ENCODE measurements at places on chromosomes 5 and 9. TPM values are rescaled to one million over a fixed set of nuclear protein-coding genes. Genes with fewer than 3 reads are reported as not detected.

DNA sequence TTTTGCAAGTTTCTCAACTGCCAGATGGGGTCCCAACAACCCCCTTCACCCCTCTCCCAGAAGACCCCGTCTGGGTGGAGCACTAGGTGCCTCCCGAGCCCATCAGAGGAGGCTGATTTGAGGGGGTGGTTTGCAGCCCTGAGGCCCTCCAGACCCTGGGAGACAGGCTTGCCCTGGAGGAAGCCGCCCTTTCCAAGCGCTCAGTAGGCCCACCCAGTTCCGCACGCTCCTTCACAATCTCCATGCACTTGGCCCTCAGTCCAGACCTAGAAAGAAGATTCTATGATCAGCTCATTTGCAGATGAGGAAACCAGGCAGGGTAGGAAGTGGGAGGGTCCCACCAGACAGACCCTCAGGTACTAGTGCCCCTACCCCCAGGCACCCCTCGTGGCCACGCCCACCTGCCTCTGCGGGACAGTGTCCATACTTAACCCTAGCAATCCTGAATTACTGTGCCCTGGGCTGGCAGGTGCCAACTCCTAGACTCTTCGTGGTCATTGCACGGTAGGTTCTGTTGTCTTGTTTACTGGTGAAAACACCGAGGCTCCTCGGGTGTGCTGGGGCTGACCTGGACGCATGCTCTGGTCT, 22.3 kb downstream of the OR2V1 start:
- no peak overlapping the region for H3K4me3 ChIP-seq
- DNase-seq, result no peak
- H3K27me3 ChIP-seq, result peaks cover 21% of the 10 kb centered on the region
- no peaks in the 10 kb centered on the region for H3K36me3 ChIP-seq

DNA sequence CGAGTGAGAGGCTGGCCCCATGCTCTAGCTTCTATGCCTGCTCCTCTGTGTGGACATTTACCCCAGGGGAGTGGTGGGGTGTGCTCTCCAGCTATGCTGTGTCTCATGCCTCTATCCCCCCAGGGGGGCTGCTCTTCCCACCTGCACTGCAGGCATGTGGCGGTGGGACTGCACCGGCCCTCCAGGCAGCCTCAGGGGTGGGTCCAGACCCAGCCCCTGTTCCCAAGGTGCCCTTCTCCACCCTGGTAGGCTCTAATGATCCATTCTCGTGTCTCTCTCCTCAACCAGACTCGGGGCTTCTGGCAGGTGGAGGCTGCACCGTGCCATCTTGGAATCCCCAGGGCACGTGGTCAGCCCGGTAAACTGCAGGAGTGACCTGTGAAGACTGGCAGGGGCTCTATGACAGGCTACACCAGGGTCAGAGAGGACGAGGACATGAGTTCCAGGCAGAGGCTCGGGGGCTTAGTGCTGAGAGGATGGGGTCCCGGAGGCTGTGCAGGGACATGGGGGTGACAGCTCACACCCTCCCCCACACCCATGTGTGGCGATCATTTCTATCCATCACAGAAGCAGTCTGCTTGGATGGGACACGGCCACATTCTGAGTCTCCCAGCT, 22.7 kb upstream of the COL5A1 start:
- DNase-seq, result no peak
- no peak overlapping the region for H3K27ac ChIP-seq
- no peaks in the 10 kb centered on the region for H3K27me3 ChIP-seq
- H3K36me3 ChIP-seq, result no peaks in the 10 kb centered on the region
- H3K4me1 ChIP-seq, result peaks cover under 1% of the 10 kb centered on the region

GRCh38 chr5:84287951-84288350, 96.7 kb downstream of the EDIL3 start:
- no peak overlapping the region for H3K4me3 ChIP-seq
- H3K27me3 ChIP-seq, result no peaks in the 10 kb centered on the region
- H3K4me1 ChIP-seq, result peaks cover 45% of the 10 kb centered on the region
- H3K27ac ChIP-seq, result peak overlapping the region; percentile 79

DNA sequence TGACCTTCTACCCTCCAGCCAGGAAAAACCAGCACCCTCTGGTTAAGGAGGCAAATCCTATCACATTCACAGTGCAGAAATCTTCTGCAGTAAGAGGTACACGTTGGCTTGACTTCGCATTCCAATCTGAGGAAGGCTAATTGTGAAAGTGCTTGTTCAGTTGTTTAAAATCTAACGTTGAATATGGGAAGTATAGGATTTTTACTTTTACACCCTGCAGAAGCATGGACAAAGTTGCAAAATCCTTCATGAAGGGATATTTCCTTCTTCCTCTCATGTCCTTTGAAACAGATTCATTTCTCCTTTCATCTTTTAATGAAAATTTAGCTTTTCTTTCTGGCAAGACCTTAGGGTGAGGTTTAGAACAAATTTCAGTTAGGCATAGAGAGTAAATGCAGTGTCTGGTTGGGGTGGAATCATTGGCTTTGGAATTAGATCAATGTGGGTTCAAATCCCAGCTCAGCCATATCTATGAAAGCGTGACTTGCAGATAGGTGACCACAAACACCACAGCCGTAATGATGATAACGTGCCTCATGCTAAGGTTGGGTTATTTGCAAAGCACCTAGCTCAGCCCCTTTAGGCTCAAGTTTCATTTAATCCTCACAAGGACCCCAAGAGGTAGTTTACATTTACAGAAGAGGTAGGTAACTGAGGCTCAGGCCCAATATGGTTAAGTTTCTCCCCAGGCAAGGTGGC, 42.2 kb upstream of the C5orf58 start:
- no peaks in the 10 kb centered on the region for H3K4me1 ChIP-seq
- DNase-seq, result no peak
- no peaks in the 10 kb centered on the region for H3K36me3 ChIP-seq
- no peak overlapping the region for H3K27ac ChIP-seq
- H3K4me3 ChIP-seq, result no peak overlapping the region

DNA sequence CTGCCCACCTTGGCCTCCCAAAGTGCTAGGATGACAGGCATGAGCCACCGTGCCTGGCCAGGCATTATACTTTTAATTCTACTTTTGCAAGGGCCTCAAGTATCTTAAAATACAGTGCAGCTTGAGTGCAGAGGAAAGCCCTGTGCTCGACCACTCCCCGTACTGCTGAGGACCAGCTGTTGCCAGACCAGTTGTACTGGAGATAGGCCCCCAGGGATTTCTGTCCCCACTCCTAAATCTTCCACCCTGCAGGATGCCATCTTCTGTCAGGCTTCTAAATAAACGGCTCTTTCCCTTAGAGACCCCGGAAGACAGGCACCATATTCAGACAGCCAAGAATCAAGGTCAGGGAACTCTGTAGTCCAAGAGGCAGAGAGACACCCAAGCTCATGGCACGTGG, 16.6 kb upstream of the PSMD5 start:
- H3K27ac ChIP-seq, result no peak overlapping the region
- H3K27me3 ChIP-seq, result no peaks in the 10 kb centered on the region
- peaks cover 88% of the 10 kb centered on the region for H3K36me3 ChIP-seq
- DNase-seq, result no peak
- no peaks in the 10 kb centered on the region for H3K4me1 ChIP-seq
- no peak overlapping the region for H3K4me3 ChIP-seq

DNA sequence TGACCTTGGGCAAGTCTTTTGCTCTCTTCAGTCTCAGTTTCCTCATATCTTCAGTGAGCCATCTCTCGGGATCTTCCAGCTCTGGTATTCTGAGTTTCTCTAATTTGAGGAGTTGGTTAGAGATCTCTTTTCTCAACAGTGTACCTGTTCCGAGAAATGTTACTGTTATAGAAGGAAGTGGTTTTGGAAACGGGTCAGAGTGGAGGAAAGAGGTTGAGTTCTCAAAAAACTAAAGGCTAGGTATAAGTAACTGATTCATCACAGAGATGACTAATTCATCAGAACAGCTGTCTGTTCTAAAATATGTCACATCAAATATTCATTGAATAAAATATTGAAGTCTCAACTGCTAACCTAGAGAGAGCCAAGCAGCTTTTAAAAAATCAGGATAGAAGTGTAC, 106.6 kb downstream of the PALM2AKAP2 start:
- no peak for DNase-seq
- peak overlapping the region; percentile 82 for H3K27ac ChIP-seq
- no peaks in the 10 kb centered on the region for H3K27me3 ChIP-seq
- H3K4me1 ChIP-seq, result peaks cover 29% of the 10 kb centered on the region
- no peak overlapping the region for H3K4me3 ChIP-seq
- peaks cover 8% of the 10 kb centered on the region for H3K36me3 ChIP-seq

- DNase-seq, result no peak
- H3K4me1 ChIP-seq, result no peaks in the 10 kb centered on the region
- no peak overlapping the region for H3K27ac ChIP-seq
- no peak overlapping the region for H3K4me3 ChIP-seq
Observed at GRCh38 chr9:33731142-33731541, 64.2 kb upstream of the PRSS3 start.

- H3K4me3 ChIP-seq, result no peak overlapping the region
- H3K27ac ChIP-seq, result no peak overlapping the region
- no peaks in the 10 kb centered on the region for H3K27me3 ChIP-seq
- H3K4me1 ChIP-seq, result peaks cover 3% of the 10 kb centered on the region
- no peaks in the 10 kb centered on the region for H3K36me3 ChIP-seq
Observed at GRCh38 chr9:126321742-126322141, 4.9 kb upstream of the MVB12B start.

- no peaks in the 10 kb centered on the region for H3K4me1 ChIP-seq
- no peaks in the 10 kb centered on the region for H3K27me3 ChIP-seq
- DNase-seq, result no peak
Observed at GRCh38 chr9:91935805-91936514, 14.1 kb downstream of the ROR2 start.

DNA sequence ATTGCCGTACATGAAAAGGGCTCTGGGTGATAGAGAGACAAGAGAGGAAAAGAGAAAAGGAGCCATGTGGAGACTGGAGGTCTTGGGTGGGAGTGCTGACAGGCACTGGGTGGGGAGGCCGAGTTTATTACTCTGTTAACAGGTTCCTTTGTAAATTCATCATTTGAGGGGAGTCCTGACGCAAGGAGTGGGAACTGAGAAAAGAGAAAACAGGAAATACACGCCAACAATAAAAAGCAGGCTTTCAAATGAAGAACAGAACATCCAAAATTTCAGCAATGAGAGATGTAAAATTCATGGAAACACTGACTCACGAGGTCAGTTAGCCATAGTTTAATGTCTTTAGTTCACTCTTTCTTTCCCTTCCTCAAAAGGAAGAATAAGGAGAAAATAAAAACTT, 342.8 kb downstream of the TMEM167A start:
- H3K4me3 ChIP-seq, result no peak overlapping the region
- H3K27me3 ChIP-seq, result no peaks in the 10 kb centered on the region
- no peak overlapping the region for H3K27ac ChIP-seq
- H3K4me1 ChIP-seq, result no peaks in the 10 kb centered on the region
- DNase-seq, result no peak
- no peaks in the 10 kb centered on the region for H3K36me3 ChIP-seq

- no peaks in the 10 kb centered on the region for H3K4me1 ChIP-seq
- H3K4me3 ChIP-seq, result no peak overlapping the region
- H3K27me3 ChIP-seq, result no peaks in the 10 kb centered on the region
- no peaks in the 10 kb centered on the region for H3K36me3 ChIP-seq
- no peak for DNase-seq
Observed at GRCh38 chr9:3498691-3499090, 27.1 kb downstream of the RFX3 start.

- peaks cover 52% of the 10 kb centered on the region for H3K36me3 ChIP-seq
- no peak overlapping the region for H3K4me3 ChIP-seq
- peaks cover 21% of the 10 kb centered on the region for H3K4me1 ChIP-seq
- H3K27me3 ChIP-seq, result no peaks in the 10 kb centered on the region
Observed at GRCh38 chr5:32600054-32600622, 14.8 kb downstream of the SUB1 start.

DNA sequence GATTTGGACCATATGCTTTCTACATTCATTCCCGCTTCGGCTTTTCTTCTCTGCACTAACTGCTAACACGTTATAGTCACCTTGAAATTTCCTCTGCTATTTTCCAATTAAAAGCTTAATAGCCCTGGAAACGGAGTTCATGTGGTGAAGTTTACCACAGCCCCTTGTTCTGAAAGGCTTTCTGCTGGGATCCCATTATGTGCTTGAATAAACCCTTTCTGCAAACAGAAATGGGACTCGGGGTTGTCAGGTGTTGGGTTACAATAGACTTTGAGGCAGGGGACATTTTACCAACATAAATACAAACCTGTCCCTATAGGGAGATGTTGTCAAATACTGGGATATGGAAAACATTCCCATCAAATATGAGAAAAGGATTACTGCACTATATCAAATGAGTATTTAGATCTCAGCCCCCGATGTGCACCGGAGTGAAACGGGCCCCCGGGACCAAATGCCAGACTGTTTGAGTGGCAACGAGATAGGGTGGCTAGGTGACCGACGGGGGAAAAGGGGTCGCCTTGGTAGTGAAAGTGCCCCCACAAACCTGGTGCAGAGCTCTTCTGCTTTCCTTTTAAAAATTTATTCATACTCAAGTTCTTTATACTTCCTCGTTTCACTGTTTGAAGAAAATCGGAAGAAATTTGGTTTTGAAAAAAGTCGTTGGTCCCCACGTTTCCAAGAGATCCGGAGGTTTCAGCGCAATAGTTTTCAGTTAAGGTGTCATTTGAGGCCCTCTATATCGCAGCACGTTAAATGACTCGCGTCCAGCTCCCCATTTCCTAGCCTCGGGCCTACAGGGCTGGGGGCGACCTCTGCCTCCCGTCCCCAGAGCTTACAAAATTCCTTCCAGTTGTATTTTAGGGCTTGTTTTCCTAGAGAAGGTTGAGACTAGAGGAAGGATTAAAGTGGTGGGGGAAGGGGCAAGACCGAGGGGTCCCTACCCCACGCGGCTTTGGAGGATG, 2.1 kb upstream of the DMRT3 start:
- no peaks in the 10 kb centered on the region for H3K4me1 ChIP-seq
- H3K36me3 ChIP-seq, result no peaks in the 10 kb centered on the region
- H3K27me3 ChIP-seq, result no peaks in the 10 kb centered on the region
- H3K4me3 ChIP-seq, result no peak overlapping the region

GRCh38 chr5:134580001-134580460, 52.6 kb downstream of the SAR1B start:
- H3K27me3 ChIP-seq, result no peaks in the 10 kb centered on the region
- peaks cover 12% of the 10 kb centered on the region for H3K4me1 ChIP-seq
- H3K36me3 ChIP-seq, result peaks cover 41% of the 10 kb centered on the region
- no peak overlapping the region for H3K4me3 ChIP-seq
- no peak for DNase-seq

DNA sequence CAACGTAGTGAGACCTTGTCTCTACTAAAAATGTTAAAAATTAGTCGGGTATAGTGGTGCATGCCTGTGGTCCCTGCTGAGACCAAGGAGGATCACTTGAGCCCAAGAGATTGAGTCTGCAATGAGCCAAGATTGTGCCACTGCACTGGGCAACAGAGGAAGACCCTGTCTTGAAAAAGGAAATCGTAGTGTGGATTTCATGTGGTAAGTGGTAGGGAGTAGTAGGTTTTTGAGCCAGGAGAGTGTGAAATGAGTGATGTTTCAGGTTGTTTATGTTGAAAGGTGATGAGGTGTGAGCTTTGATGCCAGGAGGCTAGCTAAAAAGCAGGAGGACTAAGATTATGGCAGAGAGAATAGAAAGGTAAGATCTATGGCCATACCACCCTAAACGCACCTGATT, 5.9 kb downstream of the MATR3 start:
- peaks cover 5% of the 10 kb centered on the region for H3K4me1 ChIP-seq
- H3K36me3 ChIP-seq, result peaks cover 49% of the 10 kb centered on the region
- no peak overlapping the region for H3K27ac ChIP-seq

- no peaks in the 10 kb centered on the region for H3K4me1 ChIP-seq
- H3K36me3 ChIP-seq, result no peaks in the 10 kb centered on the region
- H3K4me3 ChIP-seq, result no peak overlapping the region
- DNase-seq, result no peak
- H3K27me3 ChIP-seq, result no peaks in the 10 kb centered on the region
Observed at GRCh38 chr5:18285257-18285656, 651.0 kb downstream of the TAF11L14 start.

GRCh38 chr9:37528652-37529471, 43.1 kb downstream of the POLR1E start:
- no peak for DNase-seq

The LECT2 gene
- not detected for total RNA-seq

The PCDHA10 gene
- total RNA-seq, result not detected

The FABP6 gene
- not detected for total RNA-seq

The WDR38 gene
- not detected for total RNA-seq

The TRAF2 gene
- 11.3 TPM for total RNA-seq

The SYK gene
- total RNA-seq, result not detected

The TGFBI gene
- total RNA-seq, result 172 TPM

The PCBD2 gene
- total RNA-seq, result 6.1 TPM
